Stimulated activated CD4-positive, alpha-beta T cell treated with anti-CD3 and anti-CD28 coated beads, Interleukin-4, amount 100 ng/mL, for 1 hour (primary cell): ENCODE measurements at places on chromosomes 1 and 21.

- no peak for DNase-seq
Measured at GRCh38 chr1:31398246-31398645, 14.8 kb upstream of the SERINC2 start.

DNA sequence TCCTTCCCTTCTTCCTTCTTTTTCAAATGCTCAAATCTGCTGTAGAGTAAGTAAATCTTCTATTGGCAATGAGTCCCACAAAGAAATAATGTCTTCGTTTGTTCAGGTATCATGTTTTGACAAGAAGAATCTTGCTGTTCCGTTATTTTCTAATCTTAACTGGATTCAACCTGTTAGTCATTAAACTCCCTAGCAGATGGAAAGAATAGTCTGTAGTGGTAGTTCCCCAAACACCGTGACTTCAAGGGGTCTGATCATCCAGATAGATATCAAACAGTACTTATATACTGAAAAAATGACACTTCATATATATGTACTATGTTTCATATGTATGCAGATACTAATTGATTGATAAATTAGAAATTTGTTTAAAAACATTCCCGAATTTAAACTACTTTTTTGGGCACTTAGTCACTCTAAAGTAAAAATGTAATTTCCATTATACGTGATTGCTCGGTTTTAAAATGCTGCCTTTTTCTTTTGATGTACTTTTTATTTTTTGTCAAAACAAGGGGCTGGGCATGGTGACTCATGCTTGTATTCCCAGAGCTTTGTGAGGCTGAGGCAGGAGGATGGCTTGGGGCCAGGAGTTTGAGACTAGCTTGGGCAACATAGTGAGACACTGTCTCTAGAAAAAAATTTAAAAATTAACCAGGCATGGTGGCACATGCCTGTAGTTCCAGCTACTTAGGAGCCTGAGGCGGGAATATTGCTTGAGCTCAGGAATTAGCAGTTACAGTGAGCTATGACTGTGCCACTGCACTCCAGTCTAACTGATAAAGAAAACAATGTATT lies 335.7 kb upstream of the SNX7 start:
- DNase-seq = no peak

- DNase-seq = no peak
Measured at GRCh38 chr1:62613325-62613727, 16.0 kb downstream of the ANGPTL3 start.

GRCh38 chr1:220828179-220828490 lies 41.4 kb downstream of the MTARC1 start:
- no peak for DNase-seq

- DNase-seq = no peak
Measured at GRCh38 chr1:60950224-60951063, 131.9 kb upstream of the NFIA start.

DNA sequence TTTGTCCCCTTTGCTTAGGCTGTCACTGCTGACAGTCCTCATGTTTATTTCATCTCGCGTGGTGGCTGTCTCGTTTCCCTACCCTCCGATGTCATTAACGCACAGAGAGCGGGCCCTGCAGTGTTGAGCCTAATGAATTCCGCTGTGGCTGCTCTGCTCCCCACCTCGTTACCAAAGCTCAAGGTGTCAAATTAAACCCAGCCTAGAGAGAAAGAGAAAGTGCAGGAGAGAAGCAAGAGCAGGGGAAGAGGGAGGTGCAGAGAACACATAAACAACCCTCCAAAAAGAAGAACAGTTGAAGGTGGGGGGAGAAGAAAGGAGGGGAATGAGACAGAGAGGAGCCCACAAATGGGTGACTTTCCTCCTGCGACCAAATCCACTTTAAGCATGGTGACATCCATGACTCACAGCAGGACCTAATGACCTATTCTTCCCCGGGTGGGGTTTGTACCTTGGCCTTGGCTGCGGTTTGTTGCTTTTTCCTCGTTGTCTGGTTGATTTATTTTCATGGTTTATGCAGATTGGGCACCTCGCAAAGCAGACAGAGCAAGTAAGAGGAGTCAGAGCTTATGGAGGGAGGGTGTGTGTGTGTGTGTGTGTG lies 92.5 kb downstream of the PBX1 start:
- no peak for DNase-seq

DNA sequence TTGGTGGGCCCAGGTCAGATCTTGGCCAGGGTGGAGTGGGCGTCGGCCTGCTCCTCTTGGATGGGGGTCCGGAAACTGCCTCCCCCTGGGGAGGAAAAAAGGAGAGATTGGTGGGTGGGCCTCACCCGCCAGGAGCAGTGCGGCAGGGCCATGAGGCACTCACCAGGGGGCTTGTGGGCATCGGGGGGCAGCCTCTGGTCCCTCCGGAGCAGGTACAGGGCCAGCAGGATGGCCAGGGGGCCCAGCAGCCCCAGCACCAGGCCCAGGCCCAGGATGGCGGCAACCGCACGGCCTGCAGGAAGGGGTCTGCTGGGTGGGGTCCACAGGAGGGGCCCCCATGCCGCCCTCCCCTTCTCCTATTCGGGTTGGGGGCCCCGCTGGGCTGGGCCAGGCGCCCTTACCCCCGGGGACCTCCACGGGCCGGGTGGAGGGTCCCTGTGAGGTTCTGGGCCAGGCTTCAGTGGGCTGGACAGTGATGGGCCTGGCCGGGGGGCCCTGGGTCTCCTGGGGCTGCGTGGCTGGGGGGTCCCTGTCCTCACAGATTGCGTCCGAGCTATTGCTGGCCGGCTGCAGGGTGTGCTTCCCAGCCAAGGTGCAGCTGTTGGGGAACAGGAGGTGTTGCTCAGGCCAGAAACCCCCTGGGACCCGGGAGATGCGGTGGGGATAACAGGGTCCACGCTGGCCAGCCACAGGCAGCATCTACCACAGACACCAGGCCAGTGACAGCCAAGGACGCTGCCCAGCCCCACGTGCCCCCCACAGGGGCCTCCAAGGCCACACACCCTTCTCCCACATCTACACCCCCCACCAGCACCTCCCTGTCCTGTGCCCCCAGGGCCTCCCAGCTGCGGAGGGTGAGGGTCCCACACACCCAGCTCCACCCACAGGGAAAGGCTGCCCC lies 2.2 kb downstream of the TNFRSF4 start:
- DNase-seq = no peak

DNA sequence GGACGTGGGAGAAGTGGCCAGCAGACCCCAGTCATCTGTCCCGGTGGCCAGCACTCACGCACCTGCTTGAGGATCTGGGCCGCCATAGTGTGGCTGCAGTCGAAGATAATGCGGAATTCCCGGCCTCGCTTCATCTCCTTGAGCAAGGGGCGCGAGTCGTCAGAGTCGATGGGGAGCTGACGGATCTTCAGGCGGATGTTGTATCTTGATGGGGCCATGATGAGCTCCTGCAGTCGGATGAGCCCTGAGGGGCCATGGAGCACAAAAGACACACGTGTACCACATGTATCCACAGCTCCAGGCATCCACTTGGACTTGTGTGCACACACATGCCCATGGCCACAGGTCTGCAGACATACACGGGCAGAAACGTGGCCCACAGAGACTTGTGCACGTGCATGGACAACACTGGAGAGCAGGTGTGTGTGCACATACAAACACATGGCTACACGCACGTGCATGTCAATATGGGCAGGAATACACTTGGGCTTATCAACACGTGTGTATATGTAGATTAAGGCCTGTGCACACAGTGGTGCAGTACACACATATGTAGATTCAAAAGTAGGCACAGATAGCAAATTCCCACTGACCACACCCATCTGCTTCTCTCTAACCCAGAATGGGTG lies 162.1 kb downstream of the GRIK3 start:
- DNase-seq = no peak

DNA sequence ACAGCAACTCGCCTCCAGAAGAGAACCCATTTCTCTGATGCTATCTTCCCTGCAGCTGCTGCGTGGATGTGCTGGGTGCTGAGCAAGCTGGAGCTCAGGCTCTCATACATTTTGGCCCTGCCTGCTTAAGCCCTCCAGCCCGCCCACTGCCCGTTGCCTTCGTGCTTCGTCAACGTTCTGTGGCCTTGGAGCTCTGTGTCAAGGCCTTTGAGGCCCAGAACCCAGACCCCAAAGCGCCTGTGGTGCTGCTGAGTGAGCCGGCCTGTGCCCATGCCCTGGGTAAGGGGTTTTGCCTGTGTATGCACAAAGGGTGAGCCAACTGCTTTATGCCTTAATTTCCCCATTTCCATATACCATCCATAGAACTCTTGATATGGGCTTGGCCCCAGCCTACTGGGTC lies 1.1 kb downstream of the DPH2 start:
- no peak for DNase-seq

GRCh38 chr1:156502894-156503697 lies 2.5 kb upstream of the MEF2D start:
- no peak for DNase-seq

DNA sequence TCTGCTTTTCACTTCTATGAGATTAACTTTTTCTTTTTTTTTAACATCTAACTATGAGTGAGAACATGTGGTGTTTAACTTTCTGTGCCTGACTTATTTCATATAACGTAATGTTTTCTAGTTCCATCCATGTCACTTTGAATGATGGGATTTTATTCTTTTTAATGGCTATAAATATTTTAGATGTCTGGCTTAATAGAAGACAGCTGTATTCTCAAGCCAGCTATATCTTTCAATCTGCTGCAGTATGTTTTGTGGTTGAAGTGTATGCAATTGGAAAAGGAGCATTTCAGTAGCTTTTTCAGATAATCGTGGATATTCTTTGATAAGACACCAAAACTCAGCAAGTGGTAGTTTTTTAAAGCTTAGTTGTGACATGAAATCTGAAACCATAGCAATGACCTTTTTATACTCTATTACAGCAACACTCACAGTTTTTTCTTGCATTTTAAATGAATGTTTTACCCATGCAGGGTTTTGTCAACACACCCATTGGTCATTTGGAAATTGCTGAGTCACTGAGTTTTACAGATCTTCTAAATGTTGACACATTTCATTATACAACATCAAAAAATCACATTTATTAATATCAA lies 5.7 kb upstream of the SVBP start:
- DNase-seq = no peak

DNA sequence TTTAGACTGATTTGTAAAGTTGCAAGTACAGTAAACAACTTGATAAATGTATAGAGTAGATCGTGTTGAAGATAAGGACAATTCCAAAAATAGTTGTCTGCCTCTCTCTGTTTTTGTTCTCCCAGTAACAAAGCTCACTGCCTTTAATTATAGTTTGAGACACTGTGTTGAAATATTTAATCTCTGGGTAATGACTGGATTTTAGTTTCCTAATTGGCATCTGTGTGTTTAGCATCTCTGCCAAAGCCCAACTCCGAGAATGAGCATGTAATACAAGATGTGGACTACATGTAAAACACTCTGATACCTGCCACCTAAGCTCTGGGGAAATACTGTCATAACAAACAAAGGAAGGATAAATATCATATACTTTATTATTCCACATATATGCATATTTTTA lies 27.7 kb upstream of the SDE2 start:
- no peak for DNase-seq

- DNase-seq = peak; percentile 96
Measured at GRCh38 chr1:44354840-44355581, at the start of gene ERI3. TSS of gene ERI3 (minus strand) at chr1:44355257. CDS start at chr1:44355026, 231 bp downstream.

GRCh38 chr1:93434987-93435386 lies 12.9 kb upstream of the FNBP1L start:
- DNase-seq = no peak

GRCh38 chr1:111570781-111571181 lies 48.8 kb upstream of the RAP1A start:
- DNase-seq = peak; percentile 35

DNA sequence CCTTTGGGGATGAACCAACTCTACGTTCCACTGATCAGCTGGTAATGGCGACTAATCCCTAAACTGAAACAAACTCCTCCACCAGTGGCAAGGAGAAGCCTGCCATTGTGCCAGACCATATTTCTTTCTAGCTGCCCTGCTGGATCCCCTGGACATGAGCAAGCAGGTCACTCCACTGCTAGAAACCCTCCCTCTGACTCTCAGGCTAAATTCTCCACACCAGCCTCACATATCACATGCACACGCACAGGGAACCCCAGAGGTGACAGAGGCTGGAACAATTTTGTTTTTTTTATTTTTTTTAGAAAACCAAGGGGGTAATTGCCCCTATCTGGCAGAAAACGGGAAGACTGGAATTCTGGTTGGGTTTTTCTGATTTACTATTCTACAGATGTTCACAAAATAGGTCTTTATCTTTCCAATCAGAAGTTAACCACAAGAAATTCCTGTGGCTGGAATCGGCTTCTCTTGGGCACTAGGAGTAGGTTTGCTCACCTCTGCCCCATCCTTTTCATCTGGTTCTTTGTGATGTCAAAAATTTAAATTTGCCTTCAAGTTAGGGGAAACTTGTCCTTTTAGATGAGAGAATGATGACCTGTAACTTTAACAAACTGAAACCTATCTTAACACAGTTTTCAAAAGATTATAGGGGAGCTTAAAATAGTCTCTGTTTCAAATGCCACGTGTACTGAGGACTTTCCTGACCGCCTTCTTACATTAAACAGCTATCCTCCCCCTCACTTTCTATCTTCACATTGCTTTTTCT lies 258.1 kb downstream of the SDCCAG8 start:
- DNase-seq = no peak

DNA sequence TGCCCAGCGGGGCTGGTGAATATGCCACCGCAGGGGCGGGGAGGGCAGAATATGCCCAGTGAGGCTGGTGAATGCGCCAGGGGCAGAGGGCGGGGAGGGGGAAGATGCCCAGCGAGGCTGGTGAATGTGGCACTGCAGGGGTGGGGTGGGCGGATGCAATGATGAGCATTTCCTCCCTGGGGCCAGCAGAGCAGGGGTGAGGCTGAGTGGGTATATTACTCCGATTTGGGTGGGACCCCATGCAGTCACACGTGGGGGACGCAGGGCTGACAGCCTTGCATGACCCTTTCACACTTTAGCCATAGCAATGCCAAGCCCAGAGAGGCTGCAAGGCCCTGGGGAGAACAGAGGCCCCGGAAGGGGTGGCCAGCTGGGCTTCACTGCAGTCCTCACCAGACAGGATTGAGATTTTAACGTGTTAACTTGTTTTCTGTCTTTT lies 9.3 kb upstream of the SLX9 start:
- DNase-seq = peak; percentile 68

DNA sequence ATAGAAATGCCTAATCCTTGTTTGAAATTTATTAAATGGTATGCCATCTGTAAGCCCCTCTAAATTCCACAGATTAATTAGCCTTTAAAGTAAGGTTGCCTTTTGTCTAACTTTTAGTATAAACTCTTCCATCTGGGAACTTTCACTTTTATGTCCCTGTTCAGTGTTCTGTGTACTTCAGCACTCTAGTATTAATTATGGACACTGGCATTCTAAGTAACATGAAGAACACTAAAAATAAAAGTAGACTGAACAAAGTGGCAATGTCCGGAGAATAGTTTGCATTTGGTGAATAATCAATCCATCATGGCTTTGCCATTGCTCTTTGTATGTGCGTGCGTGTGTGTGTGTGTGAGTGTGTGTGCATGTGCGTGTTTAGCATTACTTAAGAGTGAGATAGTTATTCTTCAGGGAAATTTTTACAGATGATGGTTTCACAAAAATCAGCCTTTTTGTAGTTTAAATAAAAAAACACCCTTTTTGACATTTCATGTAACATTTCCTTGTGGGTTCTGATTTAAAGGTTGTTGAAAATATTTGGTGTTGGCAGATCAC lies 51.1 kb downstream of the ATF6 start:
- no peak for DNase-seq
